ENCODE measurements at places on chromosomes 11 and 22. TPM values are rescaled to one million over a fixed set of nuclear protein-coding genes. Genes with fewer than 3 reads are reported as not detected.

The ADORA2A gene
- total RNA-seq = 113 TPM

- no peak for DNase-seq
Observed at GRCh38 chr11:75592715-75593114, 30.7 kb downstream of the SERPINH1 start.

- DNase-seq = peak; percentile 75
Observed at GRCh38 chr11:65354265-65355012, at the start of gene TIGD3. Gene TIGD3, plus strand, starts transcription at chr11:65354751. Its CDS starts 1,058 bp downstream, at chr11:65355809.

DNA sequence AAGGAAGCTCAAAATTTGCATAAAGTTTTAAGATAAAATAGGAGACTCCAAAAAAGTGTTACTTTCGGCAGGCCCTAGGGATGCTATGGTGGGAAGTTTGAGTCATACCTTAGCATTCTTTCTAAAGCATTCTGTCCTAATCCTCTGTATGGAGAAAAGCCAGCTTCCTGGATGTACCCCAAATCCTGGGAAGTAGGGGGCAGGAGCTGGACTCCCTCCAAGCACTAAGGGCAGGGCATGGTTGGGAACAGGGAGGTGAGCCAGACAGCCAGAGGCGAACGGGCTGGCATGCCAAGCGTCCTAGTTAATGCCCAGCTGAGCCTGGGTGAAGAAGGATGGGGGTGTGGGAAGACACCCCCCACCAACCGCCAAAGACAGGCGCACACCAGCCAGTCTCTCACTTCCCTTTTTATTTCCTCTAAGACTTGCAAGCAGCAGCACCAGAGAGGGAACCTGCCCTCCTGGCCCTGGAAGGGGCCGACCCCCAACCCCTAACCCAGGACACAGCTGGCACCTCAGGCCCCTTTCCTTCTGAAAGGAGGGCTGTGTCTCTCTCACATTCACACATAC is 23.9 kb downstream of the RTN4RL2 start:
- no peak for DNase-seq

DNA sequence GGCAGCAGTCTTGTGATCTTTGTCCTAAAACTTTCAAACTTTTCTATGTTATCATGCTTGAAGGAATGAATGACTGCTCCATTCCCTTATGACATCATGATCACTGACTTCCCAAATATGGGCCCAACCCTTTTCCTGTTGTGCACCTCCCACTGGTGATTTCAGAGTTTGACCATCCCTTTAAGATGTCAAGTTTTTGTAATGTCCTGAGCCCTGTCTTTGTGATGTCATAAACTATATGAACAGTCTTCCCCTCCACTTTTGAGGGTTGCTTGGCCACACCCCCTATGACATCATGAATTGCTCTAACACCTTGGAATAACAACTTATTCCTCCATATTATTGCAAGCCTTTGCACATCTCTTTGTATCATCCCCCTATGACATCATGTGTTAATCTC is 16.5 kb upstream of the NUCB2 start:
- no peak for DNase-seq

DNA sequence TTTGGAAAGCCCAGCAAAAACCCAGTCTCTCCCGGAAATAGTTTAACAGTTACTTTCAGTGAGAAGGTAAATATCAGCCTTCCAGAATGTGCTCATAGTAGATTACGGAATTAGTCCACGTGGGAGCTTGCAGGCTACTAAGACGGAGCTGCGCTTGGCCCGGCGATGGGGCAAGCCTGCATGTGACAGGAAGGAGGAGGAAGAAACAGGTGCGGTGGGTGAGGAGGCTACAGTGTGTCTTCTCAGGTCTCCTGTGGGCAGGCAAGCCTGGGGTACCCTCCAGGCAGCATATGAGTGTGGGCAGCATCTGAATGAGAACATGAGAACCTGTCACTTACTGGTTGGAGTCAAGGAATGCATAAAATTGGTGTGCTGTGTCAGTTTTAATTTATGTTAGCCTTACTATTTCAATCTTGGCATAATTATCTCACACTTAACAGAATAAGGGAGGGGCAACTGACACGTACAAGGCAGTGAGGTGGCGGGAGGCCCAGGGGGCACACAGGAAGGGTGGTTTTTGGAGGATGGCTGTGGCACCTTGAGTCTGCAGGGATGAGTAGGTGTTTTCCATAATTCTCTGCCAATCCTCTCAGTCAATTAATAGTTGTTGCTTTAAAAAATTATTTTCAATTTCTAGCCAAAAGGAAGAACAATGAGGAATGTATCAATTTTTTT is 35.7 kb downstream of the CLMP start:
- no peak for DNase-seq

GRCh38 chr11:17277024-17277584 is 565 bp downstream of the NUCB2 start:
- DNase-seq = no peak

- DNase-seq = no peak
Observed at GRCh38 chr11:76910620-76911414, 50.1 kb downstream of the ACER3 start.

DNA sequence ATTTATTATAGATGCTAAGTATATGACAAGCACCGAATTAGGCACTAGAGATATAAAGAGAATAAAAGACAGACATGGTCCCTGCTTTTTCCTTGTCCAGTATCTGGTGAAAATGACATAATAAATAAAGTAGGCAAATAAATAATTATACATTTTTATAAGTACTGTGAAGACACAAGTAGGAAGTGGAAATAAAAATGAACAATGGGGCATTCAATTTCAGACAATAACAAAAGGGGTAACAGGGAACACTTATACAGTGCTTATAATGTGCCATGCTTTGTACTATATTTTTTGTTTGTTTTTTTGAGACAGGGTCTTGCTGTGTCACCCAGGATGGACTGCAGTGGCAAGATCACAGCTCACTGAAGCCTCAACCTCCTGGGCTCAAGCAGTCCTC is 4.3 kb downstream of the KBTBD3 start:
- no peak for DNase-seq

DNA sequence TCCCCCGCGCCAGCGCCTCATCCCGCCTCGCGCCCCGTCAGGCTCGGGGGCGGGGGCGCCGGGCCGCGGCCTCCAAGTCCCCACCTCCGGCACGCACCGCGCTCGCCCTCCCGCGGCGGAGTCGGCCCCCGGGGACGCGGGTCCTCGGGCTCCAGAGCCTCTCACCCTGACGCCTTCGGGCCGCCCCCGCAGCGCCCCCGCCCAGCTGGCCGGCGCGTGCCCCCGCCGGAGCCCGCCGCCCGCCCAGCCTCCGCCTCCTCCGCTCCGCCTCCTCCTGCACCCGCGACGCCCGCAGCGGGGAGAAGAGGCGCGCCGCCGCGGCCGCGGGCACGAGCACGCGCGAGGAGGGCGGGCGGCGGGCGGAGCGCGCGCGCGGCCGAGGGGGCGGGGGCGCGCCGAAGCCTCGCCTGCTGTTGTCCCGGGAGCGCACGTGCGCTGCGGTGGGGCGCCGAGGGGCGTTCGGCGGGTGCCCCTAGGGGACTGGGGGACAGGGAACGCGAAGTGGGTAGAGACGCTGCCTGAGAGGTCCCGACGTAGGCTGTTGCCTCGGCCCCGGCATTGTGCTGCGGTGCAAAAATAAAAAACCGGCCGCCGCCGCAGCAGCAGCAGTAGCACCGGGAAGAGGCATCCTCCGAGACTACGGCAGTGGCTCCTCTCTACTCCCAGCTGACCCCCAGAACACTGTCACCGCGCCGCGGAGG is 87.4 kb upstream of the ARHGAP32 start:
- DNase-seq = peak; percentile 32

- no peak for DNase-seq
Observed at GRCh38 chr11:94129512-94130297, 1.1 kb downstream of the PANX1 start.

The OR2AG2 gene
- total RNA-seq = 0.07 TPM

- no peak for DNase-seq
Observed at GRCh38 chr22:35349704-35350538, 31.0 kb upstream of the HMOX1 start.

DNA sequence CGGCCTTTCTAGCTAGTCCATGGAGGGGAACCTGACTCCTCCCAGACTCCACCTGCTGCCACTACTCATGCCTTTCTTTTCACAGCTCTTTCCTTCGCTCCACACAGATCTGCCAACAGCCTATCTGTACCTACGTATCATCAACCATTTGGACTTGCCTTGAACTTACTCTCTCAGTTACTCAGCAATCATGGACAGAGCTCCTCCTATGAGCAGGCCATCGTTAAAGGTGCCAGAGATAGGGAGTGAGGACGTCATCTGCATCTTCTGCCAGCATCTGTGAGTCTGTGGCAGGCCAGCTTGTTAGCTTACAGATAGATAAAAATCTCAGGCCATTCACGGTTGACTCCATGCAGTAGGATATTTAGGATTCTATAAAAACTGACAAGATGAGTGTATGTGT is 162.9 kb upstream of the ZBED5 start:
- no peak for DNase-seq

DNA sequence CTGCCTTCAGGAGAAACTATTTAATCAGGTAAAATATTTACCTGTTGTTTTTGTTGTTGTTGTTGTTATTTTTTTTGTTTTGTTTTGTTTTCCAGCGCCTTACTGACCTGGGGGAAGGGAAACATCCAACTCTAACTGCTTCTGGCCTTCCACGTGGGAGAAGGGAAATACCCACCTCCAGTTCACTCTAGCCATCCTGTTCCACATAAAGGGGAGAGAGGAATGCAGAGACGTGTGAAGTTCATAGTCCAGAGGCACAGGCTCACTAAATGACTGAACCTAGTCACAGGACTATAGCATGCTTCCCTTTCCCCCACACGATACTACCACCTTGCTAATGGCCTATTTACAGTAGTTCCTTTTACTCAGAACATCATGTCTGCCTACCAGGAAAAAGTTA is 72.4 kb upstream of the VSTM5 start:
- DNase-seq = no peak

- DNase-seq = no peak
Observed at GRCh38 chr11:122653916-122654585, 1.5 kb upstream of the UBASH3B start.

- no peak for DNase-seq
Observed at GRCh38 chr11:120595557-120595956, 84.0 kb downstream of the GRIK4 start.

DNA sequence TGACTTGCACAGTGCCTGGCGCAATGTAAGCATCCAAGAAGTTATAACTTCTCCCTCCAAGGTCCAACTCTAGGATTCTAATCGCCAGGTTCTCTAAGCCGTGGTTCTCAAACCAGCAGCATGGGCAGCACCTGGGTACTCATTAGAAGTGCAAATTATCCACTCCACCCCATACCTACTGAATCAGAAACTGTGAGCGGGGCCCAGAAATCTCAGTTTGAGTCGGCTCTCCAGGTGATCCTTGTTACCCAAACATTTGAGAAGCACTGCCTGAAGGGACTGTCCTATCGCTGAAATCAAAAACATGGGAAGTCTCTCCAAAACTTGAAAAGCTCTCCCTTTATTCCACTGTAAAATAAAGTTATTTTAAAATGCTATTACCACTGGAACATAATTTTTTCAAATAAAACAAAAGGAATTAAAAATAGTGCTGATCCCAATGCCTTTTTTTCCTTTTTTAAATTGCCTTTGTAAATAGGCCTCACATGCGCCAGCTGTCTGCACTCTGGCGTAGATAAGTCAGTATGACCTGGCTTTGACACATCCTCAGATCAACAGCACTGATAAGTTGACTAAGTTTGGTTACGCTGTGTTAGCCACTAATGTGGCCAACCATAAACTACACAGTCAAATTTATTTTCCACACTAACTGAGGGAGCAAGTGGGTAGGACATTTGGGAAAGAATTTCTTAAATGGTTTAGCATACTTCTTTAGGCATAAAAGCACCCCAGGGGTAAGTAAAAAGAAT is 8.4 kb upstream of the CTR9 start:
- no peak for DNase-seq

DNA sequence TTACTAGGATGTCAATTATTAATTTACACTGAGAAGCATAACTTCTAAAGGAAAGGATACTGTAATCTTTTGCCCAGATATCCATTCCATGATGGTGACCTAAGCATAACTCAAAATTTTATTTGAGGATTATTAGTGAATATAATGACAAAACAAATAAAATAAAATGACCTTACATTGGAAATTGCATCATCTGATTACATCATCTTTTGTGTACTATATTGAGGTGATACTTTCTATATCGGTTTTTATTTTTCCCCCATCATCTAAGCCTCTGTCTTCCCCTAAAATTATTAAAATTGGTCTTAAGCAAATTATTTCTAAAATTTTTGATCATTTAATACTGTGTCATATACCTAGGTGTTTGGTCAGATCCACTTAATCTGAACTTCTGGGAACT is 150.1 kb upstream of the CTSC start:
- DNase-seq = no peak

- DNase-seq = no peak
Observed at GRCh38 chr22:43745411-43745770, 66.7 kb downstream of the EFCAB6 start.

DNA sequence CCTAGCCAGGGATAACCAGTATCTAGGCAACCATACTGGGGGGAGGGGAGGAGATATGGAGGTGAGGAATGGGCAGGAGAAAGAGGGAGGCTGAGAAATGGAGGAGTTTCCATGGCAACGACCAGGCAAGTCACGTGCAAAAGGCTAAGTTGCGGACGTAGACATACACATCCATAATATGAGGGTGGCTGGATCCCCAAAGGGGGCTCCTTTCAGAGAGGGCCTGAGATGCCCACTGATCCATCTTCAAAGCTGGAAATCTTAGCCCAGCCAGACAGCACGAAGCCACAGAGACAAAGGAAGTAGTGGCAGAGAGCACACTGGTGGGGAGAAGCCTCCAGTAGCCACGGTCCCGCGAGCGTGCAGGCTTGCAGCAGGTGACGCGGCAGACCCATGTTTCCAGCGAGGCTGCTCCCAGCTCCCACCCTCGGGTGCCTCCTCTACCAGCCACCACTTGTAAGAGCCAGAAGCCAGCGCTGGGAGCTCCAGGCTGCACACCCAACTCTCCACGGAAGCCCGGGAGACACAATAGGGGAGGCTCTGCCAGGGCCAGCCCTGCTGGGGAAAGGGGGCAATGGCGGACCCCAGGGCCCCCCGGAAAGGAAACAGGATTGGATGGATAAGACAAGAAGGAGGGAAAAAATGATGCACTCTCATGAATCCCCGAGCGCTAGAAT is 938 bp downstream of the FXYD6 start:
- DNase-seq = no peak

The YAP1 gene
- 32.0 TPM for total RNA-seq

- no peak for DNase-seq
Observed at GRCh38 chr22:30870451-30871345, 97.9 kb downstream of the MORC2 start.

- DNase-seq = peak; percentile 85
Observed at GRCh38 chr11:107696140-107696539, 15.7 kb downstream of the SLN start.

DNA sequence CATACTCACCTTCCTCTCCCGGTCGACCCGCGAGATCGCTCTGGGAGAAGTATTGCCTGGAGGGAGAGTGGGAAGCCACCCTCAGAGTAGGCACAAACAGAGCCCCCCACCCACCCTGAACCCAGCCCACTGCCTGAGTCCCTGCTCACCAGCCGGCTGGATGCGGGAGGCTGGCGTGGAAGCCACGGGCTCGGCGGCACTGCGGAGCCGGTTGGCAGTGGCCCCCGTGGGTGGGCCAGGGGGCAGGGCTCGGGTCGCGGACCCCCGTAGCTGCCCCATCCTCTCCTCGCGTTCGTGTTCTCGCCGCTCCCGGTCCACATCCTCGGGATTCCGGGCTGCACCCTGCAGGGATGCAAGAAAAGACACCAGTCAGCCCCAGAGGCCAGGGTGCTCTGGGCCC is 21.4 kb upstream of the TMEM184B start:
- DNase-seq = no peak

The KDELR3 gene
- total RNA-seq = 29.3 TPM

GRCh38 chr22:44915441-44915840 is 94.4 kb downstream of the PHF21B start:
- DNase-seq = no peak

The VPS51 gene
- 190 TPM for total RNA-seq

Measured in pulmonary artery endothelial cell (primary cell).